NCI-H146 (cell line): ENCODE measurements at places on chromosomes 5 and 9.

GRCh38 chr5:94445726-94446125, 172.7 kb downstream of the KIAA0825 start:
- no peak for DNase-seq

- DNase-seq, result no peak
These were observed 25.7 kb downstream of the TAS2R1 start for GRCh38 chr5:9604416-9604815.

GRCh38 chr5:74016373-74016772, 390.4 kb downstream of the ARHGEF28 start:
- DNase-seq, result peak; percentile 22

GRCh38 chr9:89677702-89678395, 73.0 kb downstream of the GADD45G start:
- DNase-seq, result peak; percentile 94

DNA sequence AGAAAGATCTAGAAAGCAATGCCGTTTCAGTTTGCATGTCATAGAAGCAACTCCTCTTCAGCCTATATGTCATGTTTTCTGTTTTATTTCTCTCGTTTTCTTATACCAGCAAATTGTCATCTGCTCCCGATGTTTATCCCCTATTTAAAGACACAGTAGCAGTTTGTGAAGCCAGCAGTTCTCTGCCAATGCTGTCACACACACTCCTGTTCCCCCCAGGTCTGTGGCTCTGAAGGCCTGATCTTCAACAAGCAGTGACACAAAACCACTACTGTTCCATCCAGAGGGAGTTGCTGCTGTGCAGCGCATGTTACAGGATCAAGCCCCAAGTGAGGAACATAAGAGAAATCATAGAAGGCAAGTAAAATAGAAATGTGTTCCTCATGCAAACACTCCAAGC, 364.1 kb upstream of the SLC30A5 start:
- DNase-seq, result no peak

- no peak for DNase-seq
These were observed 362.0 kb downstream of the PRELID2 start for GRCh38 chr5:145473042-145473642.

- DNase-seq, result no peak
These were observed 56.6 kb downstream of the RASEF start for GRCh38 chr9:83006378-83006777.

DNA sequence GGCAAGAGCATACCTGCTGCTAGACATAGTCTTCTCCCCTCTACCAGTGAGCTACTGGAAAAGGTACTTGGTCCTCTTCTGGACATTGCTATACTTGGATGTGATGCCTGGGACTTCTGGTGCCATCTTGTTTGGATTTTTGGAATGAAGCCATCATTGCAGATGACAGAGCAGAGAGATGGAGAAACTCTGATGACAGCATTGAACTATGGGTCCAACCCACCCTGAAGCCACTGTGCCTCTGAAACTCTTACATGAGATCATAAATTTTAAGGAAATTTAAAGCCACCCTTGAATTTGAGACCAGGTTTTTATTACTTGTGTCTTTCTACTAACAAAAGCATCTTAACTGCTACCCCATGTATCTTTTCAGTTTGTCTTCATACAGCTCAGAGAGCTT, 151.1 kb upstream of the SMIM23 start:
- DNase-seq, result no peak

DNA sequence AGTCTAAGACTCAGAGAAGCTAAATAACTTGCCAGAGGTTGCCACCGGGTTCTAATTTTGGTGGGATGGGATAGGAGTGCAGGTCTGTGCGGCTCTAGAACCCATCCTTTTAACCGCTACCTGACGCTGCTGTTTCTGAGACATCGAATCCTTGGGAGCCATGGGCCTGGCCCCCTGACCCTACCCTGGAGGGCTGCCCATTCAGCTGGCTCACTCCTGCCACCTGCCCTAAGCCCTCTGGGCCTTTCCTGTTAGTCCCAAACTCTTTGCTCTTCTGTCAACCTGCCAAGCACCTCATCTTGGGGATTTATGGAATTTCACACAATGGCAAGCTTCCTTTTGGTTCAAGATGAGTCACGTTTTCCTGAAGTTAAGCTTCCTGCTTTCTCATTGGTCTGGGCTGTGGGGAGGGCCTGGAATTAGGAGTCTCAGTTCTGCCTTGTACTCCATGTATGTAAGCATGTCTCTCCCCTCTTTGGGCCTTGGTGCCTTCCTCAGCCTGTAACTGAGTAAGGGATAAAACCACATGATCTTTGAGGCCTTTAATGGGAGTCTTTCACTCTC, 26.6 kb downstream of the ENHO start:
- no peak for DNase-seq

- no peak for DNase-seq
These were observed 184.6 kb downstream of the AP3B1 start for GRCh38 chr5:78109891-78110324.

DNA sequence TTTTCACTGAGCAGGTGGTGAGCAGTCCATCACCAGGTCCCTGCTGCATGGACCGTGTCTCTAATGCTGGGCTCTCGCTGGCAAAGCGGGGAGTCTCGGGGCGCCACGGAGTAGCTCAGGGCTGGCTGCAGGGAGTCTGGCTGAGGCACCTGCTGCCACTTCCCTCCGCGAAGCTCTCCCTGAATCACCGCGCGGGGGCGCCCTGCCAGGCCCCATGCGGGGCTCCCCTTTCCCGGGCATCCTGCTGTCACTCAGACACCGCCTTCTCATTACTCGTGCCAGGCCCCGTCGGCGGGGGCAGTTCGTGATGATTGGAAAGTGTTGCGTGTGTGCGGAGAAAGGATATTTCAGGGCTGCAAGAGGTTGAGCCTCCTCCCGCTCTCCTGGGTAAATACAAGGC, 335.8 kb downstream of the IRX2 start:
- no peak for DNase-seq

DNA sequence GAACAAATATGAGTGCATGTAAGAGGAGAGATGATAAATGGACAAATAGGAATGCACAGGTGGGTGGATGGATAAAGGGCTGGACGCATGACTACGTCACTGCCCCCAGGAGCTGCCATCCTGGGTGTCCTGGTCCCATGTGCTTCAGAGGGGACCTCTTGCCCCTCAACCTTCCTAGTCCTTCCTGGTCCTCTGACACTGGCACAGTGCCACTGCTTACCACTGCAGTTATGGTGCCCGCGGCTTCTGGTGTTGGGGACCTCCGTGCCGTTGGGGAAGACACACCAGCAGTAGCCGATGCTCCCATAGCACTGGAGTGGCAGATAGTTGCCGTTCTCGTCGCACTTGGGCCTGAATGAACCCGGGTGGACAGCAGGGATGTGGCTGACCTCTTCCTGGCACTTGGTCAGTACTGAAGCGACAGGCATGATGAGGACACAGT, 9.8 kb downstream of the CD74 start:
- no peak for DNase-seq

GRCh38 chr5:158390577-158390976, 531.6 kb upstream of the CLINT1 start:
- DNase-seq, result no peak

DNA sequence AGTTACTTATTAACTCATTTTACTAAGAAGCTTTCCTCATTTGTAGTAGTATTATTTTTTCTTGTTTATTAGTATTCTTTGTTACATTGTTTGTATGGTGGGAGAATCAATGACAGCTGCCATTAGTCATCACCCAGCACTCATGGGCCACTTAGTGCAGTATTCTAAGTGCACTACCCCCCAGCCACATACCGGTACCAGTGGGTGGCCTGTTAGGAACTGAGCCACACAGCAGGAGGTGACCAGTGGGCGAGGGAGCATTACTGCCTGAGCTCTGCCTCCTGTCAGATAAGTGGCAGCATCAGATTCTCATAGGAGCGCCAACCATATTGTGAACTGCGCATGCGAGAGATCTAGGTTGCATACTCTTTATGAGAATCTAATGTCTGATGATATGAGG, 24.2 kb upstream of the CAMLG start:
- peak; percentile 4 for DNase-seq

DNA sequence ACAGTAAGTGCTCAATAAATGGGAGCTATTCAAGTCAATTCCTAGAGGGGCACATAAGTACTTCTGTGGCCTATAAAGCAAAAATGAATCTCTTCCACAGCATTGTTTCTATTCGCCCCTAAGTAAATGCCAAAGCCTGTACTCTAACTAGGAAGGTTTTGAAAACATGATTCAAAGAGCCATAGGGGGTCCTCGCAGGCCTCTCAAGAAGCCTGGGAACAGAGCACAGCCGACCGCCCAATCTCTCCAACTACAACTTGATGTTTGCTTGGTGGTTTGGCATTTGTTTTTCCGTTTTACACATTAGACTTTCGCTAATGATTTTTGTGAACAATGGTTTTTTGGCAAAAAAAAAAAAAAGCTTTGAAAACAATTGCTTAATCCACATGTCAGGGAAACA, 19.4 kb downstream of the EFNA5 start:
- DNase-seq, result no peak

- no peak for DNase-seq
These were observed 80.1 kb upstream of the ITGA1 start for GRCh38 chr5:52707616-52708015.

DNA sequence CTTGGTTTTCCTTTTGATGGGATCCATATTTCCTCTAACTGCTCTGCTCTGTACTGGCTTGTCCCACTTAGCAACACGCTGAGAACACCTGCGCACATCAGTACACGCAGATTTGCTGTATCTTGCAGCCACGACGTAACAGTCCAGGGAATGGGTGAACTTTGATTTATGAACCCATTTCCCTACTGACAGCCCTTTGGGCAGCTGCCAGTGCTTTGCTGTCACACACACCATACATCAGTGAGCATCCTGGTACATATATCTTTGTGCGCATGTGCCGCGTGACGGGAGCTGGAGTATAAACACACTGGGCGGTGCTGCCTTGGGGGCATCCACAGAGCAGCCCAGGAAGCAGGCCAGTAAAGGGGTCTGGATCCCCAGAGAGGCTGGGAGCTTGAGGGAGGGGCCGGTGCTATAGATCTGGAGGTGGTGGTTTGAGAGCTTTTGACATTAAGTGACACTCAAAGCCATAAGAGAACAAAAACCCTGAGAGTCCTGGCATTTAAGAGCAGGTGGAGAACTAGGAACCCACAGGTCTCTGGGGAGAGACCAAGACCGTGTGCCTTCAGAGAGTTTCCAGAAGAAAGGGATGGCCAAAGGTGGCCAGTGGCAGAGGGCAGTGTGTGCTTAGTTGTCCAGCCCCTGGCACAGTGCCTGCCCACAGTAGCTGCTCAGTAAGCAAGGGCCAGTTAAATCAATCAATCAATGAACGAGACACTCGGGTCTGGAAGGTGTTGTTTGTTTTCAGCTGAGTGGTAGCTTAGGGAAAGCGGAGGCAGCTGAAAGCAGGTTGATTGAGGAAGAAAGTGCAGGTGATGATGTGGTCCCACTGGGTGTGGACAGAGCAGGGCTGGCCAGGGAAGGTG, 53.7 kb downstream of the LMX1B start:
- DNase-seq, result no peak

DNA sequence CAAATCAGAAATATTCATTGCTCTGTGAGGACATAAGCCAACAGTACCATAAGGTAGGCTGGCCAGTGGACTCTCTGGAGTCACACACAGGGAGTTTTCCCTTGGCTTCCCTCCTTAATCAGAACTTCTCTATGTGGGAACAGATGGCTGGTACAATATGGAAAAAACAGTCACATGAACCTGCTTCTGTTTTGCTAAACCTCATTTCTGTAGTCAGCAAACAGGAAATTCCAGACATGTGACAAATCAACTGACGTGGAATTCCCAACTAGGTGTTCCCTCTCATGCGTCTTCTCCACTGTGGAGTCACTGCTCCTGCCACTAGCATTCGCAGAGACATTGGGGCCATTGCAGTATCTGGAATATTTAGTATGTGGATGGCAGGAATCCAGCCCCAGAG, 617.6 kb downstream of the KIF4B start:
- DNase-seq, result no peak

- no peak for DNase-seq
These were observed 252.9 kb downstream of the MAN2A1 start for GRCh38 chr5:109942646-109943045.

DNA sequence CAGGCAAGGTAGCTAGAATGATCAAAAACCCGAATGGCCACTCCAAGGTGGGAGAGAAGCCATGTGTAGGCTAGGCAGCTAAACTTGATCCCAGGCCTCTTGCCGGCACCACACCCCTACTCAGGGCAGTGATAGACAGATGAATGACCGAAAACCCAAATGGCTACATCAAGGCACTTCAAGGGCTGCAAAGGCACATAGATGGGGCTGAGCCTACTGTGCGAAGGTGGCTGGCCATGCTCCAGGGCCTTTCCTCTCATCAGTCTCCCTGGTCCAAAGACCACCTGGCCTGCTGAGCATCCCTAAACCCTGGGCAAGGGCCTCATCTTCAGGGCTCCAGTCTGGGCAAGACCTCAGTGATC, 3.7 kb upstream of the TIFAB start:
- DNase-seq, result no peak

DNA sequence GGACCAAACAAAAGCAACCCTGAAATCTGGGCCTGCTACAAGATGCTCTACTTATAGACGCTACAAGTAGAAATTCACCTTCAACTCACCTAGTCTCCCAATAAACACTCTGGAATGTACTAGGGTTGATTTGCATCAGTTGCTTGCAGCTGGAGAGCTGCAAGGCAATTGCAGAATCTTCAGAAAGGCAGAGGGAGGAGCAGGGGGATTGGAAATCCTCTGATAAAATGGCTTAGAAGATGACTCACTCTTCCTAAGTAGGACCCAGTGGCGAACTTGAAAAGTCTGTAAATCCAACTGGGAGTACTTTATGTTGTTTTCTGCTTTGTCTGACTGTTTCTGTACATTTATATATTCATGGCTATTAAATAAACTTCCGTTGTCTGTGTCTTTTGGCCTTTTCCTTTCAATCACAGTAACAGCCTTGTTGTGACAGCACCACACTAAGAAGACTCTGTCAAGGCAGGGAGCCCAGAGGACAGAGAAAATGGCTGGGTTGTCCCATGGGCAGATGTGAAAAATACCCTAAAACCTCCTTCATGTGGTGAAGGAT, 14.7 kb upstream of the MLLT3 start:
- DNase-seq, result no peak
